Activated CD4-positive, alpha-beta T cell treated with anti-CD3 and anti-CD28 coated beads for 24 hours (primary cell): ENCODE measurements at places on chromosomes 7 and 10.

- DNase-seq, result no peak
These were observed 201.9 kb downstream of the MALRD1 start for GRCh38 chr10:19250546-19250945.

- DNase-seq, result no peak
These were observed 192.5 kb upstream of the PCLO start for GRCh38 chr7:83355143-83355542.

- no peak for DNase-seq
These were observed 6.5 kb downstream of the ASB13 start for GRCh38 chr10:5659702-5660528.

DNA sequence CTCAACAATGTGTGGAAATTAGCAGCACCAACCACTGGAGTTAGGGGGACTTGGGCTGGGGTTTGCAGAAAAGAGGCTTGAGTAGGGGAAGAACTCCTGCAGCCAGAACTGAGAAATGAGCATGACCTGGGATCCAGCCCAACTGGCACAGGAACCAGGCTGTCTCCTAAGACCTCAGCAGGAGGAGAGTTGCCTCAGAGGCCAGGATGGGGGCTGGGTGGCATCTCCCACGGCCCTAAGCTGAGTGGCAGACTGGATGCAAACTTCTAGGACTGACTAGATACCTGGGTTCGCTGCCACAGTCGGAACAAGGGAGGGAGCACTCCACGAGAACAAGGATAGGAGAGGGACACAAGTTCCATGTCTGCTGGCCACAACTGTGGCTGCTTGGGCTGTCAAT lies 62.6 kb downstream of the RNF32 start:
- DNase-seq, result no peak

- no peak for DNase-seq
These were observed 134.6 kb upstream of the FGFR2 start for GRCh38 chr10:121732656-121733445.

DNA sequence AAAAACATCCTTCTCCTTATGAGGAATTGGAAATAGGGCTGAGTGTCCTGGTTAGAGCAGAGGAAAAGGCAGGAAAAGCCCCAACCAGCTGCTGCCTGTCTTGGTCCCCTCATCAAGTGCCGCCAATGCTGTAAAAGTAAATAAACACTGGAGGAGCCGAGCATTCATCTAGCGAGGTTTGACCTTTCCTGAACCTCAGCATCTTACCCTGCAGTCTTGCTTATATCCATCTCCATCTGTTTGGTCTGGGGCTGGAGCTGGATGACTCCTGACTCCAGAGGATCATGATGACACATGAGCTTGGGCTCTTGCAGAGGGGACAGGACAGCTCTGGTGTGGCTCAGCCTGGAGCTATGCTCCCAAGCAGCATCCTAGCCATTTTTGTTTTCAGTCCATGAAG lies 501.1 kb downstream of the TNS3 start:
- no peak for DNase-seq

- no peak for DNase-seq
These were observed 55.9 kb upstream of the MXI1 start for GRCh38 chr10:110151467-110151866.

GRCh38 chr10:20955355-20955893 lies 58.3 kb upstream of the NEBL start:
- no peak for DNase-seq

DNA sequence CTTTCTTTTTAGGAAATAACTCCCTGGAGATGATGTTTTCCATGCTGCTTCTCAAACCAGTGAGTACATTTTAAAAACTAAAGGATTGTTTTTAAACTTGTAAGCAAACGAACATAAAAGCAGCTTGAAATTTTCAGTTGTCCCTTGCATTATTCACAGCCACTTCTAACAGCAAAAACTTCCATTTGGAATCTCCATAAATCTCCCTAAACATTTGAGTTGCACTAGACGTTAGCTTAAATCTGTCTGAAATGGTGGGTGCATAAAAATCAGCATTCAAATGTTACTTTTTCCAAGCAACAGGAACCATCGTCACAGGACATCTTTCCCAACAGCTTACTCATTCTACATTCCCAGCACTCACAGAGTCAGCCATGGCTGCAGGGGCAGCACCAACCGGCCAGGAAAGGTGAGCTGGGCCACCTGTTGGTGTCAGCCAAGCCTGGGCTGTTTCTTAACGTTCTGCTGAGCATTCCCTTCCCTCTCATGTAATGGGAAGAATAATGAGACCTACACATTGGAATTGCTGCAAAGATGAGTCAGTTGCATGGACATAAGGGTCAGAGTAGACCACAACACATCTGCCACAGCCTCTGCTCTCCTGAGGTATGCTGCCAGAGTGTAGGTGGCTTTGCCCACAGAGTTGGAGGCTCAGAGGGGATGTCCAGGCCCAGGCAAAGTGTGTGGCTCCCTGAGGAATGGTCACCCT lies 163.2 kb downstream of the TNS3 start:
- no peak for DNase-seq

DNA sequence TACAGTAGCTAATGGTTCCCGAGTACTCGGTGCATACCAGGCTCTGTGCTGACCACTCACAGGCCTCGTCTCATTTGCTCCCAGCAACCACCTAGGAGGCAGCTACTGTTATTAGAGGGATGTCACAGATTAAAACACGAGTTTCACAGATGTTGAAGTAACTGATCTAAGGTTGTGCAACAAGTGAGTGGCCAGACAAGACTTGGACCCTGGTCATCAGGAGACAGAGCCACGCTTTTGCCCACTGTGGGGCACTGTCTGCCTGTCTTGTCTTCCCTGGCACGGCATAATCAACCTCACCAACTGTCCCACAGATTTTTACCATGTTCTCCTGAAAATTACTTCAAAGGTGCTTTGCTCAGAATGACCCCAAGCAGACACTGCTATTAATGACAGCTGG lies 111.6 kb upstream of the HABP2 start:
- DNase-seq, result no peak

- DNase-seq, result no peak
These were observed 33.1 kb downstream of the STAMBPL1 start for GRCh38 chr10:88913127-88913526.

DNA sequence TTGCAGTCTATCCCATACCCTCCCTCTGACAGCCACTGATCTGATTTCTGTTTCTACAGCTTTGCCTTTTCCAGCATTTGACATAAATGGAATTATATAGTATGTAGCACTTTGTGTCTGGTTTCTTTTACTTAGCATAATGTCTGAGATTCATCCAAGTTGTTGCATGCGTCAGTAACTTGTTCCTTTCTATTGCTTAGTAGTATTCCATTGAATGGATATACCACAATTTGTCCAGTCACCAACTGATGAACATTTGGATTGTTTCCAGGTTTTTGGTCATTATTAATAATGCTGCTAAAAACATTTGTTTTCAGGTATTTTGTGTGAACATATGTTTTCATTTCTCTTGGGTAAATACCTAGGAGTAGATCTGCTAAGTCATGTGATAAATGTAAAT lies 6.5 kb upstream of the KIAA1549 start:
- DNase-seq, result no peak

DNA sequence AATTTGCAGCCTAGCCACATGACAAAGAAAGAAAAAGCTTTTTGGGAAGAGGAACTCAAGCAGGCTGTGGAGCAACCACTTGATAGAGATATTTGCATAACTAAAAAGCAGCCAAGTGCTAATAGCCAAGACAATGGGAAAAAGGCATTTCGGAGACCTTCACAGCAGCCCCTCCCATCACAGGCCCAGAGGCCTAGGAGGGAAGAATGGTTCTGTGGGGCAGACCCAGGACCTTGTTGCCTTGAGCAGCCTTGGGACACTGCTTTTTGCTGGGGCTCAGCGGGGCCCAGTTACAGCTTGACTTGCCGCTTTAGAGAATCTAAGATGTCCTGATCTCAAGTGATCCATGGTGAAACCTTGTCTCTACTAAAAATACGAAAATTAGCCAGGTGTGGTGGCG lies 38.5 kb downstream of the FAM149B1 start:
- DNase-seq, result no peak

DNA sequence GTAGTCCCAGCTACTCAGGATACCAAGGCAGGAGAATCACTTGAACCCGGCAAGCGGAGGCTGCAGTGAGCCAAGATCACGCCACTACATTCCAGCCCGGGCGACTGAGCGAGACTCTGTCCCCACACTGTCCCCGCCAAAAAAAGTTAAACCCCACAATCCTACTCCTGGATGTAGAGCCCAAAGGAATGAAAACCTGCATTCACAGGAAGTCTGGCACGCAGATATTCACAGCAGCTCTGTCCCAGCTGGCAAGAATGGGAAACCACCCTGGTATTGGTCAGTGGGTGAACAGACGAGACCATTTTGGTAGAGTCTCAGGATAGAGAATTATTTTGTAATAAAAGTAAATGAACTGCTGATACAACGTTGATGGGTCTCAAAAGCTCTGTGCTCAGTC lies 225.2 kb downstream of the MAD1L1 start:
- no peak for DNase-seq

GRCh38 chr7:155412416-155413253 lies 45.3 kb upstream of the EN2 start:
- DNase-seq, result peak; percentile 15

DNA sequence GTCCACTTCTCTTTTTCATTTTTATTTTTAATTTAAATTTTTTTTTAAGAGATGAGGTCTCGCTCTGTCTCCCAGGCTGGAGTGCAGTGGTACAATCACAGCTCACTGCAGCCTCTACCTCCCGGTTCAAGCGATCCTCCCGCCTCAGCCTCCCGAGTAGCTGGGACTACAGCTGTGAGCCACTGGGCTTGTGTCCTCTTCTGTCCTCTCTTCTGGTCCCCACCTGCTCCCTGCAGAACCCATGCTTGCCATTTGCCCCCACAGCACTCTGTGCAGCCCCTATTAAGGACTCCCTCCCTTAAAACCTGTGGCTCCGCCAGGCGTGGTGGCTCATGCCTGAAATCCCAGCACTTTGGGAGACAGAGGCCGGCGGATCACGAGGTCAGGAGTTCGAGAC lies 9.1 kb upstream of the FZD9 start:
- DNase-seq, result no peak

DNA sequence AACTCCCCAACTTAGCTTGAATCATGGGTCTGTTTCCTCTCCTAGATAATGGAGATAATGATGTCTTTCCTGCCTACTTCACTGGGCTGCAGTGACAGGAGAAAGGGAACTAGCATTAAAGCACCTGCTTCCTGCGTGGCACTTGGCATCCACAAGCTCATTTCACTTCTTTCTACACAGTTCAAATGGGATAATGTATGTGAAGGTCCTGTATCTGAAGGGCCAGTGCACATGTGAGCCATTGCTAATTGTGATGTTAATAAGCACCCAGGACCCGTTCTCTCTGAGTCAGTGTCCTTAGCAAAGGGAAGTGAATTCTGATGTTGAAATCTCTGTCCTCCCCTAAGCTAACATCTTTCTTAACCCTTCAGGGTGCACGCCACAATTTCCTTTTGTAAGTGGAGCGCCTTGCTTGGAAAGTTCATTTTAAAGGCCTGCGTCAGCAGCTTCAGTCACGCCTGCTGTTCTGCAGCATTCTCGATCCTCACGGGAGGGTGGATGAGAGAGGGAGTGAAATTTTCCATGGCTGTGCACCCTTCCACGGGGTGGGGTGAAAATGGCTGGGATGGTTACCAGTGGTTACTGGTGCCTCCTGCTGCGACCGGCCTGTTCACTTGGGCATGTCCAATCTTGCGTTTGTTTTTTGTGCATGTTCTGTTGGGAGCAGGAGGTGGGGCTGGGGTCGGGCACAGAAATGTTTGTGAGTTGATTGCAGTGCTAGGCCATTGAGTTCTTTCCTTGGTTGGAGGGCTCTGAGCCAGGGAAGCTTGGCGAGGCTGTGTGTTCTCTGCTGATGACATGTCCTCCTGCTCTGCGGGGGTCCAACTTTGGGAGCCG lies 59.2 kb downstream of the HK1 start:
- no peak for DNase-seq

DNA sequence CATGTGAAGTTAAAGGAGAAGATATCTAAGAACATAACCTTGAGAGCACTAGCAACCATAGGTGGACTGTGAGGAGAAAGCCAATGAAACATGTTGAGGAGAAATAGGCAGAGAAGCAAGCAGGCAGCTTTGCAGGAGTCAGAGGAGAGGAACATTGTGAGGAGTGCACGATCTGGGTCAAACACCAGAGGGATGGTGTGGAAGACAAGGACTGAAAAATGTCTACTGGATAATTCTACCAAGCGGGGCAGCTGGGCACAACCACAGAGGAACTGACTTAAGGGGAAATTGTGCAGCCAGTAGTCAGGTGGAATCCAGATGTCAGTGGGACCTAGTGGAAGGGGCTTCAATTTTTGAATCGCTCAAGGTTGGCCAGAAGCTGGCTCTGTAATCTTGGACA lies 111.9 kb upstream of the LANCL2 start:
- no peak for DNase-seq

DNA sequence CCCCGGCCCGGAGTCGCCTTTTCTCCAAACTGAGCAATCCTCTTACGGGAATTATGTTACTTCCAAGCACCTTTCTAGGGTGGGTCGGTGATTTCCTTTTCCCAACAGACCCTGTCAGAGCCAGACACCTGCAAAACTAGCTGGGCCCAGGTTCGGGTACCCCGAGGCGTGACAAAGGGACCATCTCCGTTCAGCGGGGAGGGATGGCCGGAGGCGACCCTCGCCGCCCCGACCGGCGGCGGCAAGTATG lies 445 bp downstream of the PPA1 start:
- no peak for DNase-seq

- DNase-seq, result no peak
These were observed 39.4 kb downstream of the SEMA3A start for GRCh38 chr7:84154991-84155781.

DNA sequence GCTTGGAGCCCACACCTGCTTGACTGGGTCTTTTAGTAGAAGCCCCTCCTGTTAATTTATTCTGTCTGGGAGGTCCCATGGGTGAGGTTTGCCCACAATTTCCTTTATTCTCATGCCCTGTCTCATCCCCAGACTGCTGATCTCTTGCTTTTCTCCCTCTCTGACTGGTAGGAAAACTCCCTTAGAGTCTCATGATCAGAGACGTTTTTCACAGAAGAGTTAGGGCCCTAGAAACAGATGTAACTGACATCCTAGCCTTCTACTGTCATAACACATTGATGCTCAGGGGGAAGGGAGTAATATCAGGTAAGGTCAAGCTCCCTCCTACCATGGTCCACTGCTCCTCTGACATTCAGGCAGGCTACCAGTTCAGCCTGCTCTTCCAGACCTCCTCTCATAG lies 43.7 kb upstream of the WASL start:
- DNase-seq, result no peak

GRCh38 chr7:29442146-29442545 lies 121.5 kb upstream of the PRR15 start:
- no peak for DNase-seq

GRCh38 chr10:35375091-35375765 lies 38.9 kb downstream of the CCNY start:
- no peak for DNase-seq
